ENCODE measurements at places on chromosomes 4 and X.

- DNase-seq = no peak
These were observed 274.7 kb upstream of the FGF13 start for GRCh38 chrX:138986235-138986634.

DNA sequence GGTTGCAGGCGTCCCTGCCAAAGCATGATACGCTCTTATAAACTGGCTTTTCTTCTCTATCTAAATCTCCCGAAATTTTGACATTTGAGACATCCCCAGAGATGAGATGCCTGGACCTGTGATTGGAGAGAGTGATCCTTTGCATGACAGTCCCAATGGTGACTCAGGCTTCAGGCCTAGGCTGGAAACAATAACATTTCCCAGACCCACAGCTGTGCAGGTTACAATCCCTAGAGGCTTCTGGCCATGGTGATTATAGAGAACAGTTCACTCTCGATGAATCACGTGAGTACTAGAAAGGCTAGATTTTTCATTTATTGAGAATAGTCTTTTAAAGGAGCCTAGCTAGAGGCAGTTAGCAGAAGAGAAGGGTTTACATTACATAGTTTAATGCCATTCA, 75.9 kb downstream of the SPATA18 start:
- DNase-seq = no peak

- no peak for DNase-seq
These were observed 71.0 kb downstream of the USP46 start for GRCh38 chr4:52588097-52588496.

DNA sequence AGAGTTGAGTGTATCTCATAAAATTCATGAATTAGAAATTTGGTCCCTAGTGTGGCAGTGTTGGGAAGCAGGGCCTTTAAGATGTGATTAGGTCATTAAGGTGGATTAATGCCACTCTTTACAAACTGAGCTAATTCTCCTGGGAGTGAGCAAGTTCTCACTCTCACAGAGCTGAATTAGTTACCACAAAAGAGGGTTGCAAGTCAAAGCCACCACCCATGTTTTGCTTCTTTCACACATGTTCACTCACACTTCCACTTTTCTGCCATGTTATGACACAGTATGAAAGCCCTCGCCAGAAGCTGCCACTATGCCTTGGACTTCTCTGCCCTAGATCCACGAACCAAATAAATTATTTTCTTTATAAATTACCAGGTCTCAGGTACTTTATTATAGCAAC, 332.1 kb downstream of the ARAP2 start:
- DNase-seq = no peak

DNA sequence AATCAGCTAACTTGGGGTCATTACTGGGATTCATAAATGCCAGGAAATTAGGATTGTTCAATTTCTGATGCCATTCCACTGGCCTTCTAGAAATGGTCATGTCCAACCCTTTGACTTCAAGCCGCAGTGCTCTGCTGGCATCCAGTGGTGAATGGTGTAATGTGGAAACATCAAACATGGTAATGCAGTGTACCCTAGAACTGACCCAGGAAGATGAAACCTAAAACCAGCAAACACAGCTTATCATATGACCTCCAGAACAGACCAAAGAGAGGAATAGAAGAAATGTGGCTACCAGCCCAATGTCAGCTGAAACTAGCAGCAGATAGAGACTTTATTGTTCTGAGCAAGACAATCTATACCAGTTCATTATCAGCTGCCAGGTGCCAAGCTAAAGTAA, 13.8 kb downstream of the CXCL13 start:
- DNase-seq = no peak

- DNase-seq = no peak
These were observed 155.3 kb upstream of the EDNRA start for GRCh38 chr4:147325571-147325981.

GRCh38 chr4:144659447-144659846, 13.5 kb downstream of the HHIP start:
- no peak for DNase-seq

DNA sequence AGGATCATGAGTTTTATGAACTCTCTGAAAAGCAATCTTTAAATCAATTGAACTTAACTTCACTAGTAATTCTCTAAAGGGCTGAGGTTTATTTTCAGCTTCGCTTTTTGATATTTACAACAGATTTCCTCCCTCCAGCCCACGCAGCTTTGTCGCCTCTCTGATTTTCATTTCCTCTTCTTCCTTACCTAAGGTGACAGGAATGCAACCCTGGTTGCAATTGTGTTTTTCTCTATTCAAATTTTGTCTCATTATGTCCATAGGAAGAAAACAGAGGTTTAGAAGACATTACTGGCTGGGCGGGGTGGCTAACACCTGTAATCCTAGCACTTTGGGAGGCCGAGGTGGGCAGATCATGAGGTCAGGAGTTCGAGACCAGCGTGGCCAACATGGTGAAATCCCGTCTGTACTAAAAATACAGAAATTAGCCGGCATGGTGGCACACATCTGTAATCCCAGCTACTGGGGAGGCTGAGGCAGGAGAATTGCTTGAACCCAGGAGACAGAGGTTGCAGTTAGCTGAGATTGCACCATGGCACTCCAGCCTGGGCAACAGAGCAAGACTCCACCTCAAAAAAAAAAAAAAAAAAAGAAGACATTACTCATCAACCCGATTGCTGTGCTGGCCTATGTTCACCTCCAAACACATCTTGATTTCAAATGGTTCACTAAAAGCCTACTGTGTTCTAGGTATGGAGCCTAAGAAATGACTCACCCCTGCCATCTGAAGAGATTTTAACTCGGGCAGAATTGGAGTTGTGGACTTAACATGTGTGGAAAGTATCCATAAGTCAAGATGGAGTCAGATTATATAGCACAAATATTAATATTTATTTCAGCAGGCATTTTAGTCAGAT, 36.8 kb downstream of the VSIG4 start:
- DNase-seq = no peak
